ENCODE measurements at places on chromosomes 3 and 15.

GRCh38 chr3:174547801-174548435, 311.2 kb upstream of the NAALADL2 start:
- DNase-seq: no peak

DNA sequence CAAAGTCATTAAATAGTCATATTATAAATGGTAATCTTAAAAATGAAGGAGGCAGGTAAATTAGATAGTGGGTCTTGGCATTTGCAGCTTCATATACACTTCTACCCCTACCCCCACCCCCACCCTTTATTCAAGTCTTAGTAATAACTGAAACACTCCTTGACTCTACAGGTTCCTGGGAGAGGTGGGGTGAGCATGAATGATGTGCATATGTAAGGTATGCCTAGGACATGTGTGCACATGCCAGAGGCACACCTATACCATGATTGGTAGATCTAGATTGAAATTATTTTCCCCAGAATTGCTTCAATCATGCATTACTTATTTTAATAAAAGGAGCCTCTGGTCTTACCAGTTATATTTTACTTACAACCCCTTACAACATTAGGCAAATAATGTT, 40.1 kb upstream of the PDCD6IP start:
- no peak for DNase-seq

DNA sequence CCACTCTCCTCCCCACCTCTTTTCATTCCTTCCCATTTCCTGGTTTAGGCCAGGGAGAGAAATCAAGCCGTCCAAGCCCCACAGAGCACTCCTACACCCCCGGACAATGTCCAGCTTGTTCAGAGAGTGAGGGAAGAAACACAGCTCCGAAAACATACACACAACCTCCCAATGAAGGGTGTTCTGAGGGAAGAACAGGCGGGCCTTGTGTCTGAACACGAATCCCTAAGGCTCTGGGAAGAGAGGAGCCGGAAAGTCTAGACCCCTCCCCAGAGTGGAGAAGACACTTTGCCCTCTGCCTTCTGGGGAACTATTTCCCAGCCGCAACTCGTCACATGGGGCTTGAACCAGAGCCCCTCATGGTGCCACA, 30.5 kb downstream of the ACAN start:
- DNase-seq: no peak

GRCh38 chr3:132180337-132180791, 136.8 kb upstream of the ACP3 start:
- DNase-seq: no peak

- no peak for DNase-seq
Observed at GRCh38 chr3:141360888-141361598, 7.3 kb upstream of the ZBTB38 start.

DNA sequence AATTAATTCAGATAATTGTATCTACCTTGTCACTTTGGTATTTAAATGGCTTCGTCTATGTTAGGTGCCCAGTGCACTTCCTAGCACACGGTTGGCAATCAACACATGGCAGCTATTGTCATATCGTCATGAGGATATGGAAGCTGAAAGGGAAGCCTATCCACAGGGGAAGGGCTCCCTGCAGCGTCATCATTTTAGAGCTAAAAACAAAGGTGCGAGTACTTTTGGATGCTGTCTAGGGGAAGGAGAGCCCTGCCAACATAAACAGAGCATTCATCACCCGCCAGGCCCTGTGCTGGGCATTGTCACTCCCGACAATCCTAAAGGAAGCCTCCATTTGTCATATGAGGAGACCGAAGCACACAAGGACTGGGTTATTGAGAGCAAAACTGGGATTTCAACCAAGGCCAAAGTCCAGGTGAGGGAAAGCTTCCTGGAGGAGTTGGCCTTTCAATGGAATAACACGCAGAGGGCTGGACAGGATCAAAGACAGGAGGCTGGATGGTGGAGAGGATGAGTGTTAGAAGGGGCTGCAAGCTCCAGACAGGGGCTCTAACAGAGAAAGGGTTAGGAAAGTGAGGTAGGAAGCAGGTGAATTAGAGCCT, 8.0 kb upstream of the PARL start:
- DNase-seq: no peak

DNA sequence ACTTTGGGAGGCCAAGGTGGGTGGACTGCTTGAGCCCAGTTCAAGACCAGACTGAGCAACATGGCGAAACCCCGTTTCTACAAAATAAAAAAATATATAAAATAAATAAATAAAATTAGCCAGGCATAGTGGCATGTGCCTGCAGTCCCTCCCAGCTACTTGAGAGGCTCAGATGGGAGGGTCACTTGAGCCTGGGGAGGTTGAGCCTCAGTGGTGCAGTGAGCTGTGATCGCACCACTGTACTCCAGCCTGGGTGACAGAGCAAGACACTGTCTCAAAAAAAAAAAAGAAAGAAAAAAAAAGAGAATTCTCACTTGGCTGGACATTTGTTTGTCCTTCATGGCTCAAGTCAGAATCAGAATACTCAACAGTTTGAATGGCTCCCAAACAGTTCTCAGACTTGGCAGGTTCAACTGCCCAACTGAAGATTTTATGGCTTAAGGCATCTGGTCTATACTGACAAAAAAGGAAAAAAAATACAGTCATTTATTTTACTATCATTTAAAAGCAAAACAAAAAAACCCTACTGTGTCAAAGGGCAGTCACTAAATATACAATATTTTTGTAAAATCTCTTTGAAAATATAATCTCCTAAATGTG, 106.6 kb downstream of the FBXL22 start:
- no peak for DNase-seq

GRCh38 chr15:42083605-42083908, 10.8 kb downstream of the PLA2G4D start:
- DNase-seq: no peak

GRCh38 chr3:175486255-175486654, 627.1 kb downstream of the NAALADL2 start:
- no peak for DNase-seq

GRCh38 chr3:147518465-147518864, 109.3 kb downstream of the ZIC1 start:
- DNase-seq: no peak

- DNase-seq: no peak
Observed at GRCh38 chr3:79011821-79012529, 755.8 kb downstream of the ROBO1 start.

- peak; percentile 46 for DNase-seq
Observed at GRCh38 chr15:33737687-33738601, 230.4 kb upstream of the CHRM5 start.

DNA sequence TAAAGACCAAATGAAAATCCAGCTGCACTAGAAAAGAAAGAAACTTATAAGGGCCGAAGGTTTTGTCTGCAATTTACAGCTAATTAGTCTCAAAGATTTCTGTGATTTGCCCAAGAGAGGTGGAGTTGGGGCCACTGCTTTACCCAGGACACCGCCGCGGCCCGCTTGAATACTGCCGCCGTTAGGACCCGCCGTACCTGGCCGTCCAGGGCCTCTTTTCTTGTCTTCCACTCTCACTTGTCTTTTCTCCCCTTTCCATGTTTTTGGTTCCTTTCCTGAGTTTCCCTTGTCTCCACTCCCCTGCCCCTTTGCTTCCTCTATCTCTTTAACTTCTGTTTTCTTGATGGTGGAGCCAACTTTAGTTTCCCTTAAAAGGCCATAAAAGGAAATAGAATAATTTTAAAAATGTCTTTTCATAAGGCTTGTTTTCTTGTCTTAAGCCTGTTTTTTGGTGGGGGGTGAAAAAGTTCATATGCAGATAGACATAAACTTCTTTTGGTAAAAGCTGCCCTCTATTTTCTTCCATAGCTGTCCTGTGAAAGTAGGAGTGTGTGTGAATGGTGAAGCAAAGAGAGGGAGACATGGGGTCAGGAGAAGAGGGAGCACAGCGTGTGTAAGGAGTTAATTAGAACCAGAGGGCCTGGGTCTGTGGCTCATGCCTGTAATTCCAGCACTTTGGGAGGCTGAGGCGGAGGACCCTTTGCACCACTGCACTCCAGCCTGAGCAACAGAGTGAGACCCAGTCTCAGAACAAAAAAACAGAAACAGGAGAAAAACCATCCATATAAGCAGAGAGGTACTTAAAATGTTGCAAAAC, 16.0 kb upstream of the CCNL1 start:
- DNase-seq: no peak

DNA sequence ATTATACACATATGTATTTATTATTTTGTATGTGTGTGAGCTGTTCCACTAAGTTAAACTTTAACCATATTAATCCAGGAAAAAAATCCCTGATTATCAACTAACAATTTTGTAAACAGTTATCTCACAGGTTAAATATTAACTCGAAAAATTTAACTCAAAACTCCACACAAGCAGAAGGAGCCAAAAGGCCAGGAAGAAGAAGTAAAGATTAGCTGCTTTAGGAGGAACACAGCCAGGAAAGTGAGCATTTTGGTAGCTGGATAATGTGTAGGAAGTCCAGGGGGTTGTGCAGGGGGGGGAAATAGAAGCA, 425.0 kb downstream of the TIGIT start:
- no peak for DNase-seq

DNA sequence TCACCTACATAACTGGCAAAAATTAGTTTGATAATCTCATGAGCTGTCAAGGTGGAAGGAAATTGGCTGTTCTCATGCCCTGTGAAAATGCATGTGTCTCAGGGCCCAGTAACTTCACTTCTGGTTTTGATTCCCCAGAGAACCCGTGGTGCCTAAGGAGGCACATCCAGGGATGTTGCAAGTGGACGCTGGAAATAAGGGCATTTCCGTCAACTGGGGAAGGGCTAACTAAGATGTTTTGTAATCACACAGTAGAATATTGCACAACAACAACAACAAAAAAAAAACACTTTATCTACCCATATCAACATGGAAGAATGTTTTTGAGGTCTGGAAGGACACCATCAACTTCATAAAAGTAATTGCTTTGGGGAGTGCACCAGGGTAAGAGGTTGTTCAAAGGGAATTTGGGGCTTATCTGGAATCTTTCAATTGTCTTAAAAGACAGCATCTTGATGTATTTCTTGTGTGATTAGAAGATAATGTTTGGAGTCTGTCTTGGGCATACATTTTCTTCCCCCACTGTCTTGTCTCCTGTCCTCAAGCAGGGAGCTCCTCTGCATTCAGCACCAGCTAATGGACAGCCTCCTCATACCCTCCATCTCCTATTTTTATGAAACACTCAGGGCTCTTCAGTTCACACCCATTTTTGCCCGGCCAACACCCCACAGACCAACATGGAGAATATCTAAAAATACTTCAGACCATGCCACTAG, 37.2 kb upstream of the PRR20G start:
- no peak for DNase-seq

DNA sequence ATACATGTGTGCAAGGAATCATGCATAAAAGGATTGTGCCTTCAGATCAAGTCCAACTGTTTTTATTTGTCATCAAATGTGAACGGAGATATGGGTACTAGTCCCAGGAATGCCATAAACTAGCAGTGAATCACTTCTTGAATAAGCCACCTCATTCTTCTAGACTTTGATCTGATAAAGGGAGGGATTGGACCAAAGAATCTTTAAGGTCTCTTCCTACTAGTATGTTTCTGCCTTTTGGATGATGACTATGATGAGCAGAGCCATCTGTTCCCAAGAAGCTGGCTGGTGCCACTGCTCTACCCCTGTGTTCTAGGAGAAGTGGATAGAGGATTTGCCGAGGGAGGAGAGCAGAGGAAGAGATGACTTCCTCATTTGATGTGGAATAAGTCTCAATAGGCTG, 28.8 kb upstream of the UACA start:
- no peak for DNase-seq

GRCh38 chr15:101396484-101397261, 92.8 kb downstream of the PCSK6 start:
- no peak for DNase-seq

GRCh38 chr15:88775776-88776175, 27.5 kb upstream of the ACAN start:
- DNase-seq: no peak

DNA sequence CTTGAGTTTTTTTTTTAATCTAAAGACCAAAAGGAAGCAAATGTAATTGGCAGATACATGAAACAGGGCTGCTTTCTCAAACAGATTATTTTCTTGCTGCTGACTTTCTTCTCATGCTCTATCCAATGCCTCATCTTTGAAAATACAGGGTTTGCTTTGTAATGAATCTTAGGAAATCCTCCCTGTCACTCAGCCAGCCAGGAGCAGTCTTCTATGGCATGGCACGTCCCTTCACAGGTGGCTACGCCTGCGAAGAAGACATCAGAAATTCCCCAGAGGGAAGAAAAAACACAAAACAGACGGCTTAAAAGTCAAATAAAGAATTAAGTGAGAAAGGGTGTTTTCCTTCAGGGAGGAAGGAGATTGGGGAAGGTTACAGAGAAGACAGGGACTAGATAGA, 242.5 kb downstream of the IGSF11 start:
- no peak for DNase-seq

DNA sequence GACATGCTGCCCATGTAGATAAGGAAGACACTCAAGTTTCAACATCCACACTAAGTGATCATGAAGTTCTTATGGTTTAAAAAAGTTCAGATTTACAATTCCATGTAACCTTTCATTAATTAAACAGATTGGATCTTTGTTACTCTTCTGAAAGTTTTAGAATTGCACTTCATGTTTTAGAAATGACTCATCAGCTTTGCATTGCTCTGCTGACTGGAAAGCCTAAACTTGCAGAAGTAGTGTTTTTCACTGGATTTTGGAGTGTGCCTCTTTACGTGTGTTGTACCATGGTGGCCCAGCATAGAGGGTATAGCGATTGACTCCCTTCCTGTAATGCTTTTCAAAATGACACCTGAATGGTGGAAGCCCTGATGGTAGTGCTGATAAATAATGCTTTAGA, 157.9 kb downstream of the BBX start:
- DNase-seq: no peak

DNA sequence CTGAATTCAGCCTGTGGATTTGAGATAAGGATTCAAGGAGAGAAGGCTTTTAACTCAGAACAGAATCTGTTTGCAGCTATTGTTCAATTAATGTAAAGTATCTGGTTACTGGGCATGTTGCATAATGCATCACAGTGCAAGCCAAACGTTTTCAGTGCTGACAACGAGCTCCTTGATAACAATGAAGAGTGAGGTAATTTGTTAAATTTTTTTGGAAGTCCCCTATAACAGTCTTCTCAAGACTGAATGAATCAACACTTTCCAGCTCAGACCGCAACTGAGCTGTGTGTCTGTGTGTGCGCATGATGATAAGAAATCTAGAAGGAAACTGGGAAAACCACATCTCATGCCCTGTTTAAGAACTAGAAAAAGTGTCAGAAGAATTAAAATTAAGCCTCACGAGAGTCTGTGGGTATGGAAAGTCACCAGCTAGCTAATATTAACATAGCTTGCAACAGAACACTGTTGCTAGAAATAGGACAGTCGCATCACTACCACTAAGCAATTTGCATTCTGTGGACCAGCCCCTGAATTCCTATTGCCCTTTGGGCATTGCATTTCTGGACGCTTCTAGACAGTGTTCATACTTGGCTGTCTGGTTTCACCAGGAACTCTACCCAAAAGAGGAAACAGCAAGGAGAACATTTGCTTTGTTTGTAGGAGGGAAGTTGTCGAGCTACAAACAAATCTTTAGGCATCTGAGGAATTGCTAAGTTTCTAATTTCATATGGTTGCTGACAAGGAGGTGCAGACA, 43.7 kb upstream of the ATP2C1 start:
- DNase-seq: peak; percentile 51

- DNase-seq: no peak
Observed at GRCh38 chr3:49359623-49360022, 1.5 kb upstream of the GPX1 start.

Data from adrenal gland (tissue), 19 donors.